ENCODE measurements at places on chromosomes 16 and 17.

GRCh38 chr17:1002771-1003555 is 6.0 kb downstream of the TIMM22 start:
- DNase-seq, result no peak

DNA sequence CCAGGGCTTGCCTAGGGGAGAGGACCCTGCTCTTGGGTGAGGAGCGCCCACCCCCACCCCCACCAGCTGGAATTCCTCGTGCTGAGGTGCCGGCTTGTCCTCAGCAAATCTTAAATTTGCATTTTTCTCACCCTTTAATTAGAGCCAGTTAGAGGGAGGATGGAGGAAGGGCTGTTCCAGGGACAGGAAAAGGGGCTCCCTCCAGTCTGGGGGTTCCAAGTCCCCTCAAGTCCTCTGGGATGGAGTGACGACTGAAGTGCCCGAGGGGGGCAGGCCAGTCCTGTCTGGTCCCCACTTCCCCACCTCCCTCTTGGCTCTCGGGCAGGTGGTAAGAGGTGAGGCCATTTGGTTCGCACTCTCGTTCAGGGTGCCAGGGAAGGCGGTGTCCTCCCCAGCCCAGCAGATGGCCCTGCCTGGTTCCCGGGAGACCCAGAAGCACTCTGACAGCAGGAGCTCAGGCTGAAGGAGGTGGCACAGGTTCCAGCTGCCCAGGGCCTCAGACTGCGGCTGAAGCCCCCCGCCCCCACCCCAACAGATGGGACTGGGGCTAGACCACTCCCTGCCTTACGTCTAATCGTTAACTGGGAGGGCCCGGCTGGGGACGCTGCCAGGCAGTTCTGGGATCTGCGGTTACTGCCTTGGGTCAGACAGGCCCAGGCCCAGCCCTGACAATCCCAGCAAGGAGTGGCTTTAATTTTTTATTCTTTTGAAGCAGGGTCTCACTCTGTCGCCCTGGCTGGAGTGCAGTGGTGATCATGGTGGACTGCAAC is 2.2 kb downstream of the RAB26 start:
- no peak for DNase-seq

- no peak for DNase-seq
Observed at GRCh38 chr16:73735018-73735417, 561.6 kb upstream of the PSMD7 start.

- DNase-seq, result no peak
Observed at GRCh38 chr16:12501707-12502457, 301.8 kb downstream of the CPPED1 start.

DNA sequence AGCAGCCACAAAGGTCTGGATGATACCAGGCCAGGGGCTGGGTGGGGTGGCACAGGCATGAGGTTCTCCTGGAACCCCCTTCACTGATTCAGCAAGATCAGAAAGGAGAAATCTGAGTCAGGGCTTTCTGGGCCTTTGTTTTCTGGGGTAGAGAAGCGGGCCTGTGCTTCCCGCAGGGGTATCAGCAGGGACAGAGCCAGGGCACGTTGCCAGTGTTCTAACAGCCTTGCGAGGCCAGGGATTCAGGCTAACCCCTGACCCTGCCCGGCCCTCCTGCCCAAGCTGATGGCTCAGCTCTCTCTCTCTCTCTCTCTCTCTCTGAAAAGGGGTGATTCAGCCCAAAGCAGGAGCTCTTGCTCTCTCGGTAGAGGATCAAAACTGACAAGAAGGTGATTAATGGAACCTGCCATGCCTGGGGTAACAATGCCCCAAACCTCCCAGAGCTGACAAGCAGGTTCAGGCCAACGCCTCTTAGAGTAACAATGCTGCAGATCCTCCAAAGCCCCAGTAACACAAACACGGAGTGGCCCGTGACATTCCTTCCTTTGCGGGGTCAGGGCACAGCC is 2.0 kb upstream of the KRT13 start:
- no peak for DNase-seq

DNA sequence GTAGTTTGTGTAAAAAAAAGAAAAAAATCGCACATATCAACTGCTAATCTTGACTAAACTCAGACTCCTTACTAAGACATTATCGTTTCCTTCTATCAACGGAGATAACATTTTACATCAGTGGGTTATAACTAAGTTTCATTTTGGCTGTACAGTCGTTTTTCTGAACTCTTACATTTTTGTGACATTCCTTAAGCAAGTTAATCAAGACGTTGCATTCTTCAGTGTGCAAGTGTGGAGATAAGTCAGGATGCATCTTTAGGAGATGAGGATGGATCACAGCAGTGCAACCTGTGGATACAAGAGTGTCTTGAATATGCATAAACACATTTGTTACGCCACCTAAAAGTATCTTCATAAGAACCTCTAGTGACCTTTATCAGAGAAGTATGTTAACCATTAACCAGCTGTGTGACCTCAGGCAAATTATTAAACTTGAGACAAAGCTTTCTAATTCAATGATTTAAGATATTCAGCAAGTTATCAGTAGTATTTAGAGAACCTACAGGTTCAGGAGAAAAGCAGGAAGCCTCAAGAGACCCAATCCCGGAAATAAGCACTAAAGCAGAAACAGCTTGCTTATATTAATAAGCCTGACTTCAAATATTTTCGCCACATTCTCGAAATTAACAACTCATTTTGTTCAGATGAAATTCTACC is 9.4 kb downstream of the CMC2 start:
- DNase-seq, result no peak

- peak; percentile 99 for DNase-seq
Observed at GRCh38 chr17:77322514-77323412, 182.0 kb downstream of the SEC14L1 start.

GRCh38 chr16:30637944-30638343 is 12.8 kb upstream of the PRR14 start:
- DNase-seq, result no peak

GRCh38 chr16:5031601-5032000 is 2.1 kb downstream of the NAGPA start:
- no peak for DNase-seq

- DNase-seq, result no peak
Observed at GRCh38 chr17:46108120-46108519, 85.1 kb downstream of the KANSL1 start.

DNA sequence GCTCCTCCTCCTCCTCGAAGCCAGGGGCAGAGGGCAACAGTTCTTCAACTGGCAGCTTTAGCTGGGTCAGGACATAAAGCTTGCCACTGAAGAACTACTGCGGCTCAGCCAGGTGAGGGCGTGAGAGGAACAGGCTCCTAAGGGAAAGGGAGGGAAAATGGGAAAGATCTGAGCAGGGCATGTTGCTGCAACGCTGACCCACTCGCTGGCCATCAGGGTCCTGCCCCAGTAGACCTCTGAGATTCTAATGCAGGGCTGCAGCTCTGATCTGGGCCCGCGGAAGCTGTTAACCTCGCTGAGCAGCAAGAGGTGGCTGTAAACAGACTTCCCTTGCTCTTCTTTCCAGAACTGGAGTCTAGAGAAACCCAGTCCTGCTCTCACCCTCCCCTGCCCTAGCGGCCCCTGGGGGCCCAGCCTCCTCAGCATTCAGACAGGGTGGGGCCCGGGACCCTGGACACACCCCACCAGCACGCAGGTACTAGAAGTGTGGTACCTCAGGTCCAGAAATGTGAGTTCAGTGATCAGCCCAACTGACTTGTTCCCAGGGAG is 3.8 kb upstream of the TLCD2 start:
- peak; percentile 73 for DNase-seq

- DNase-seq, result no peak
Observed at GRCh38 chr16:65916995-65917394, 449.5 kb upstream of the CDH5 start.

GRCh38 chr17:9533441-9533840 is 42.2 kb downstream of the STX8 start:
- no peak for DNase-seq

DNA sequence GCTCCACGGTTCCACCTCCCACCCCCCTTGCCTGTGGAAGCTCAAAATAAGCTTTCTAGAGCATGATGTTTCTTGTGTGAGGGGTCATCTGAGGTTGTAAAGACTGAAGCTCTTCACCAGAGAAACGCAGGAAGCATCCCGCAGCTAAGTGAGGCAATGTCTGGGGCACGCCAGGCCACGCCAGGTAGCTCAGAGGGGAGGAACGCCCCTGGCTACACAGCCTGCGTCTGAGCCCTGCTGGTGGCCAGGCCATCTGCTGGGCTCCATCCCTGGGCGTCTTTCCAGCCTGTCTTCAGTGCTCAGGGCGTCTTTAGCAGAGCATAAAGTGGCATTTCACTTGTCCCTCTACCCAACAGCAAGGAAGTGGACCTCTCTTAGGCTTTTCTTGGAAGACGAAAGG is 15.2 kb downstream of the SOCS3 start:
- DNase-seq, result no peak

DNA sequence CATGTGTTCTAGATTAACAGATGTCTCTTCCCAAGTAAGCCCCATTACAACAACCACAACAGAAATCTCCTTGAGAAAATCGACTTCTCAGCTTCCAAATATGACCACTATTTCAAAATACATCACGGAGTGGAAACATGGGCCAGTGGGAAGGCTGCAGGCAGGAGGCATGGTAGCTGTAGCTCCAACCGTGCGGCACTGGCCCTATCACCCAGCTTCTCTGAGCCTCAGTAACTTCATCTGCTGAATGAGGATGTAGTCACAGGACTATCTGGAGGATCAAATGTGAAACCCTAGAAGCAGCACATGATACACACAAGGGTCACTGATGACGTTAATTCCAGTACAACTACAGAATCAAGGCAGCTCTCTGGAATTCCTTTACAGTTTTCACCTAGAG is 112.2 kb downstream of the VPS53 start:
- DNase-seq, result no peak

- DNase-seq, result peak; percentile 90
Observed at GRCh38 chr17:1649844-1650501, at the start of gene RILP. Gene RILP (minus strand): TSS chr17:1649866. CDS start chr17:1649804, 62 bp downstream.

DNA sequence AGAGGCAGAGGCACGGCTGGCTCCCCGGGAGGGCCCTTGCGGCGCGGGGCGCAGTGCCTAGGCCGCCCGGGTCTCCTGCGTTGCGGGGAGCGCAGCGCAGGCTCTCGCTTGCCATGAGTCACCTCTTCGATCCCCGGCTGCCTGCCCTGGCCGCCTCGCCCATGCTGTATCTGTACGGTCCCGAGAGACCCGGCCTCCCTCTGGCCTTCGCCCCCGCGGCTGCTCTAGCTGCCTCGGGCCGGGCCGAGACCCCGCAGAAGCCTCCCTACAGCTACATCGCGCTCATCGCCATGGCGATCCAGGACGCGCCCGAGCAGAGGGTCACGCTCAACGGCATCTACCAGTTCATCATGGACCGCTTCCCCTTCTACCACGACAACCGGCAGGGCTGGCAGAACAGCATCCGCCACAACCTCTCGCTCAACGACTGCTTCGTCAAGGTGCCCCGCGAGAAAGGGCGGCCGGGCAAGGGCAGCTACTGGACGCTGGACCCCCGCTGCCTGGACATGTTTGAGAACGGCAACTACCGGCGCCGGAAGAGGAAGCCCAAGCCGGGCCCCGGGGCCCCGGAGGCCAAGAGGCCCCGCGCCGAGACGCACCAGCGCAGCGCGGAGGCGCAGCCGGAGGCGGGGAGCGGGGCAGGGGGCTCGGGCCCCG is 390 bp downstream of the FOXL1 start:
- peak; percentile 79 for DNase-seq

- no peak for DNase-seq
Observed at GRCh38 chr17:51647826-51648225, 387.5 kb downstream of the UTP18 start.

GRCh38 chr16:50862818-50863643 is 121.1 kb downstream of the CYLD start:
- DNase-seq, result peak; percentile 53

- DNase-seq, result no peak
Observed at GRCh38 chr17:78423961-78424675, 45.7 kb downstream of the PGS1 start.

- DNase-seq, result no peak
Observed at GRCh38 chr17:82076785-82077591, 11.4 kb upstream of the DUS1L start.

DNA sequence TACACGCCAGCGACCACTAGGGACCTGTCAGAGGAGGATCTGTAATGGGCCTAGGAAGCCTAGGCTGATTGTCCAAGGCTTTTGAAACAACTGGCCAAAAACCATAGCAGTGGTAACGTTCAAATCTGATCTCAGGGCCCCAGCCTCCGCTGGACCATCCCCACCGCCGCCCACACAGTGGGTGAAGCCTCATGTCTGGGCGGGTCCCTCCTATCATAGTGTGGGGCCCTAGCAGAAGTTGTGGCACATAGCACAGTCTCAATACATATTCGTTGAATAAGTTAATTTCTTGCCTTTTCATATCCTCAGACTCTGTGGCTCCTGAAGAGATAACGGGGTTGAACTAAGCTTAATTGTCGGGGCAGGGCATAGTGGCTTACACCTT is 818 bp downstream of the DPH1 start:
- no peak for DNase-seq

DNA sequence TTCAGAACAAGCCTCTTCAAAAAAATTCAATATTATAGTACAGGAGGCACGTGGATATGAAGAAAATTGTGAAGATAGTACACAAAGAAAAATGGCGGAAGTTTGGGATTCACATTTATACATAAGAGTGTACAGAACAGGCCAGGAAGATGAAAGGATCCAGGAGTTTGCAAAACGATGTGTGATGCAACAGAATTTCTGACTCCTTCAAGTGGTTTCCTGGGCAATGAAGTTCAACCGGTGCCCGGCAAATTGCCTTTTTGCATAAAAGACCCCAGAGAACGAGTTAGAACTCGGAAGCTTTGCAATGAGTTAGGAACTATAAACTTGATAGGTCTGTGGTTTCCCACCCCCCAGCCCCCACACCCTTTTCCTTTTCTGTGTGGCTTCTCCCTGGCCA is 189.1 kb downstream of the SALL1 start:
- no peak for DNase-seq

DNA sequence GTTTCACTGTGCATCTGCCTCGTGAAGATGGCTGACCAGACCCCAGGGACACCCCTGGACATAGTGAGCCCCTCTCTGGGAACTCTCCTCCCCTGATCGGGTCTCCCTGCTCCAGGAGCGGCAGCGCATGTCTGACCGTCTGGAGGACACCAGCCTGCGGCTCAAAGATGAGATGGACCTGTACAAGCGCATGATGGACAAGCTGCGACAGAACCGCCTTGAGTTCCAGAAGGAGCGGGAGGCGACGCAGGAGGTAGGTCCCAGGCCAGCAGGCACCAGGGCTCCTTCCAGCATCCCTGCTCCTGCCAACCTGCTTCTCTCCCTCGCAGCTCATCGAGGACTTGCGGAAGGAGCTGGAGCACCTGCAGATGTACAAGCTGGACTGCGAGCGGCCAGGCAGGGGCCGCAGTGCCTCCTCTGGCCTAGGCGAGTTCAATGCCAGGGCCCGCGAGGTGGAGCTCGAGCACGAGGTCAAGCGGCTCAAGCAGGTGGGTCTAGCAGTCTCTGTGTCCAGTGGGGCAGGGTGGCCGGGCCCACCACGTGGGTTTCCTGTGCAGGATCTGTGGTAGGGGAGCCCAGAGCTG is 136.9 kb downstream of the RAB11FIP4 start:
- no peak for DNase-seq

- no peak for DNase-seq
Observed at GRCh38 chr17:56822725-56823124, 11.0 kb downstream of the C17orf67 start.

GRCh38 chr17:18074566-18075272 is 13.0 kb upstream of the DRG2 start:
- DNase-seq, result no peak

Measured in coronary artery (tissue), 2 donors.